AG08396 (cell line): ENCODE measurements at places on chromosomes 12 and 14.

GRCh38 chr12:132837693-132838409 is 9.2 kb upstream of the GOLGA3 start:
- DNase-seq: peak; percentile 45

DNA sequence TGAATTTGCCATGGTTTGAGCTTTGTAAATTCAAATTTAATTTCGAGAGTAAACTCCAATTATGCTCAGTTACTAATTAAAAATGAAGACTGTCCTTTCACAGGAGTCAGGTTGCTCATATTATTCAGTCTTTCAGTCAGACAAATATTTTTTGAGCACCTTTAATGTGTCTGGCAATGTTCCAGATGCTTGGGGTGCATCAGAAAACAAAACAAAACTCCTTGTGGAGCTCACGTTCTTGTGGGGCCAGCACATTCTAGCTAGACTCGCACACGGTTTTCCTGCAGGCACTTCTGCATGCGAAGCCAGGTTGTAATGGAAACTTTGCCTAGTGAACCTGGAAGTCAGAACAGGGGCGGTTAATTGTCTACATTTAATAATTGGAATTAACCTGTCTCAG is 64.0 kb upstream of the ATF1 start:
- no peak for DNase-seq

GRCh38 chr14:28012629-28013415 is 753.8 kb upstream of the FOXG1 start:
- DNase-seq: no peak

- DNase-seq: no peak
Observed at GRCh38 chr14:22884076-22884737, 1.2 kb downstream of the REM2 start.

DNA sequence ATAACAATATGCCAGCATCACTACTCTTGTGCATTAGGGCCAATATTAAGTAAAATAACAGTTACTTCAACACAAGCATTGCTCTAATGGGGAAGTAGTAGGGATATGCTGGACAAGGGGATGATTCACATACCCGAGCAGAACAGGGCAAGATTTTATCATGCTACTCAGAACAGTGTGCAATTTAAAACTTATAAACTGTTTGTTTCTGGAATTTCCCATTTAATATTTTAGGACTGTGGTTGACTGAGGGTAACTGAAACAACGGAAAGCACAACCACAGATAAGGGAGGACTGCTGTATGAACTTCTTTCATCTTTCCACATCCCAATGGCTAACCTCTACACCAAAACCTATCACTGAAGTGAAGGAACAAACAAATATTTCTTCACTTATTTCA is 36.8 kb downstream of the SARNP start:
- no peak for DNase-seq

GRCh38 chr12:59735231-59735630 is 139.4 kb downstream of the SLC16A7 start:
- DNase-seq: no peak

DNA sequence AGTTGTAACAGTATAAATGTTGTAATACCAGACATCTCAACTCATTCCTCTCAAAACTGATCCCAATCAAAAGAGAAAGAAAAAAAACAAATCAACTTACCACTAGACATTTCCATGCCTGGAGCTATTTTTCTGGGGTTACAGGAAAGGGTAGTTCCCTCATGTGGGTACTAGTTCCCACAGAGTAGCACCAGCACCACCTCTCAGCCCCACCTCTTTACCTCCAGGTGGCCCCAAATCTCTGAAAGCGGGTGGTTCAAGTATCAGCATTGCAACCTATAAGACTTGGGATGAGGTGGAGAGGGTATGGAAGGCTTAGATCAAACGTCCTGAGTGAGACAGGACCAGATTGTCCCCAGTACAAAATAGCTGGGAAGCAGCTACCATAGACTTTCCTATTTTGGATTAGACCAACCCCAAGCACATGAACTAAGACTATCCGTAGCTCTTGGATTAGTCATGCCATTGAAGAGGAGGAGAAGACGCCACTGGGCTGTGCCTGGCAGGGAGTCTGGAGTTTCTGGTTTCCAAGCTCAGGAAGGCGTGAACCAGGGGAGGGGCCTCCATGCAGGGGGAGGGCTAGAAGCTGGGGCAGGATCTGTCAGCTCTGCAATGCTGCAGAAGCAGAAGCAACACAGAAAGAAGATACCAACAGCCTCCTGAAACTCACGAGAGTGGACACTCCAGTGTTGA is at the start of gene SLC39A2:
Gene SLC39A2 (plus strand): TSS at position 620 of the 693 bp plus-strand sequence. CDS start 154 bp downstream, outside the sequence.
- DNase-seq: peak; percentile 68

GRCh38 chr14:63454863-63455622 is 88.1 kb downstream of the PPP2R5E start:
- no peak for DNase-seq

DNA sequence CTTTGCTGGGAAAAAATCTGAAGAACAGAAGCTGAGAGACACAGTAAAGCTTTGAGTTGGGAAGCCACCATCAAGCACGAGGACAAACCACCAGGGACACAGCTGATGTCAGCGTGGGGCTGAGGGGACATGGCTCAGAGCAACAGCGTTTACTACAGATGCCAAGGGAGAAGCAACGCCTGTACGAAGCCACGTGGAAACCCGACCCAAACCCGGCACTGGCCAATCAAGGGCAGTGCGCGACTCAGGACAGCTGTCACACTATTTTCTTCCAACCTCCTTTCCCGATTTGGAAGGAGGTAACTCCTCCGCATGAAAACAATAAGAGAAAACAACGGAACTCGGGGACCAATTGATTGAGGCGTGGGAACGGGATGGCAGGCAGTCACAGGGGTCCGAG is 20.2 kb upstream of the CHGA start:
- no peak for DNase-seq

- DNase-seq: no peak
Observed at GRCh38 chr12:132806857-132807256, 21.8 kb downstream of the GOLGA3 start.

DNA sequence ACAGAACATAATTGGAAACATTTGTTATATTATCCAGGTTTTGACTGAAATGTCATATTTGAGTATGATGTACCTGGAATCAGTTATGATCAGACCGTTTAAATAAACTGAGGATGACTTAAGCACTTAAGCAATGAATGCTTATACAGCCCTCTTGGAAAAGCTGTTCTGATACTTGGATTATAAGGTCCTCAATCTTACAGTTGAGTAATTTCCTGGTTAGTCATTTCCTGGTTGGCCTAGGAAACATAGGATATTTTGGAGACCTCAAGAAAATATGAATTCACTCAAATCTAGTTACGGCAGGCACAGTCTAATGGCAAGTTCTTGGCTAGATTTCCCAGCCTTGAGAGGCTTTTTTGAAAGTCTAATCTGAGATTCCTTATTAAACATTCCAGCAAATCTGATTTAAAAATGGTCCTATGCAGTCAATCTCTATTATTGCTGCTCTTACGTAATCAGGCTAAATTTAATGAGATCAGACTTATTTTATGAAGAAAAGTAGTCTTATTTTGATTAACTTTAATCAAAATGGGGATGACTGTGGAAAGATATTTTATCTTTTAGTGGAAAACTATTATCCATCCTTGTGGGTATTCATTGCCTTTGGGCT is 447.2 kb downstream of the SNAPC1 start:
- peak; percentile 23 for DNase-seq

DNA sequence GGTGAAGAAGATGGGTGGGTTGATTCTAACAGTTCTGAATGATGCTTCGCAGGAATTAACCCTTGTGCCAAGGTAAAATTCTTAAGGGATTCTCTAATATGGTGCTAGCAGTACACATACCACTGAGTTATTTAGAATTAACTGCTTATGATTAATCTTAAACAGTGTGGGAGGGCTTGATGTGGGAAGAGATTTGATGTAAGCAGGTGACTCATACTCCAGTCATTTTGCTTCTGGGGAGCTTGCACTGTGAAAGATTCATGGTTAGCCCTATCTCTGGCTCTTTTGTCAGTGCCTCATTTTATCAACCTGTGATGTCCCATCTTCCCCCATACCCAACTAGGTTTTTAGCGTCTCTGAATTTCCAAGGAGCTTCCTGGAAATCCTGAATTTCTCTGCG is 83.8 kb downstream of the NRXN3 start:
- peak; percentile 31 for DNase-seq

DNA sequence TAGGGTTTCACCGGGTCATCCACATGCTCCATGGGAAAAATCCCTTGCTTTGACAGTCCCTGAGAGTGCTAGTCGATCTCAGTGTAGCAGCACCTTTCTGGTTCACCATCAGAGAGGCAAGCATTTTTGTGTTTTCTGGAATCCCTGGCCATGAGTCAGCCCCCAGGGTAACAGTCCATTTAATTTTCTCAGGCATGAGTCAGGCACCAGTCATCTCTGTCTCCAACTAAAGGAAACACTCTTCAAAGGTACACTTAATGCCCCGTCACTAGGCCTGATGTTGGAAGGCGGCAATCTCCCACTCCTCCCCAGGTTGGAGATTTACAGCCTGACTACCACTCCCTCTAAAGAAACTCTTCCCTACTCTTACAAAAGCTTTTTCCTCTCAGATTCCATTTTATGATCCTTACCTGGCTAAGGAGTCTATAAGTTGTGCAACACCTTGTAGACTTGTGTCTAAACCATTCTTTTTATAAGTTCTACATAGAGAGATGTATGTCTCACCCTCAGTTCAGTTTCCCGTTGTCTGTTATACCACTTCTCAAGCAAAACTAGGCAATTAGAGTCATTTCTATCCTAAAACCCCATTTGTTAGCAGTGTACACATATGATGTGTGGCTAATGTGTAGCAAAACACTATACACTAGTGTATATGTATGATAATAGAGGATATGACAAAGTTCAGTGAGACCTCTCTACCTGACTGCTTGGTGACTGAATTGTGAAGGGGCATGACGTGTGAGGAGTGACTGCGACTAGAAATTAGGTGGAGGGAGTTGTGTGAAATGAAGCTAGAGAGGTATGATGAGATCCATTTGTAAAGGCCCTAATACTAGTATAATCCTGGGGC is 24.6 kb downstream of the TMEM19 start:
- peak; percentile 71 for DNase-seq

- DNase-seq: no peak
Observed at GRCh38 chr12:33290703-33291102, 148.9 kb downstream of the SYT10 start.

DNA sequence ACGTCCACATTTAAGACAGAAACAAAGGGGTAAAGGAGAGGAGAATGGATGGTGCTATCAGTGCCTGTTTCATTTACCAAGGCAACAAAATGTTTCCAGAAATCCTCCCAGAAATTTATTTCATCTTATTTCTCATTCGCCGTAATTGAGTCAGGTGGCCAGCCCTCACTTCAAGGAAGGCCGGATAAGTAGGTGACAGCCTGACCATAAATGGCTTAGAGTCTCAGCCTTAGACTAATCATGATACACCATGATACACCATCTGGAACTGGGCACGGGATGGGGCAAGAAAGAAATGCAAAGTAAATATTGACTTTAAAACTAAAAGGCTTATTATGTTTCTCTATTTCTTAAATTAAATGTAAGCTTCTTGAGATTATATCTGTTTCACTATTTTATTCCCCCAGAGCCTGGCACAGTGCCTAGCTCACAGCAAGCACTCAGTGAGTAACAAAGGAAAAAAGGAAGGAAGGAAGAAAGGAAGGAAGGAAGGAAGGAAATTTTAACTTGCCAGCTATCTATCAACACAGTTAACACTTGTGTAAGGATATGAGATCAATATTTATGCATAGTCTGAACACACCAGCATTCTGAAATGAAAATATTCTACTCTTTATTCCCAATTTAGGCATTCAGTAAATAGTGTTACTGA is 106.1 kb upstream of the FSCB start:
- DNase-seq: no peak

DNA sequence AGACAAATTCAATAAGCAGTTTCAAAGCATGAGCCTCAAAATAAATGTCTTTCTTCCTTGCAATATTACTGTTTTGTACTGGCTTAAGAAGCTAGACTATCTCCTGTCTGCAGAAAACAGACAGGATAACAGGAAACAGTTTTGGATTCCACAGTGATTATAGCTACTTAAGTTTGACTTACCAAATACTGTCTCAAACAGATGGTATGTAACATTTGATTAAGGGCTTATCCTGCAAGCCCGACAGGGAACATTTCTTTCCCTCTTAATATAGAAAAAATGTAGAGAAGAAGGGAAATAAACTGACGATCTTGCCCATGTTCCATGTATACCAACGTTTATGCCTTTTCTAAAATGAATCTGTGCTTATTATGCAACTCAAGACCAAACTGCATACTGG is 179.9 kb upstream of the EEA1 start:
- no peak for DNase-seq

GRCh38 chr12:8156845-8157244 is at the start of gene ZNF705A:
Gene ZNF705A, plus strand, starts transcription at chr12:8157015. Its CDS starts 15,611 bp downstream, at chr12:8172626.
- DNase-seq: no peak

- no peak for DNase-seq
Observed at GRCh38 chr12:120457133-120457532, 10.9 kb downstream of the GATC start.

- DNase-seq: no peak
Observed at GRCh38 chr14:99513183-99513694, 32.0 kb downstream of the CCNK start.

DNA sequence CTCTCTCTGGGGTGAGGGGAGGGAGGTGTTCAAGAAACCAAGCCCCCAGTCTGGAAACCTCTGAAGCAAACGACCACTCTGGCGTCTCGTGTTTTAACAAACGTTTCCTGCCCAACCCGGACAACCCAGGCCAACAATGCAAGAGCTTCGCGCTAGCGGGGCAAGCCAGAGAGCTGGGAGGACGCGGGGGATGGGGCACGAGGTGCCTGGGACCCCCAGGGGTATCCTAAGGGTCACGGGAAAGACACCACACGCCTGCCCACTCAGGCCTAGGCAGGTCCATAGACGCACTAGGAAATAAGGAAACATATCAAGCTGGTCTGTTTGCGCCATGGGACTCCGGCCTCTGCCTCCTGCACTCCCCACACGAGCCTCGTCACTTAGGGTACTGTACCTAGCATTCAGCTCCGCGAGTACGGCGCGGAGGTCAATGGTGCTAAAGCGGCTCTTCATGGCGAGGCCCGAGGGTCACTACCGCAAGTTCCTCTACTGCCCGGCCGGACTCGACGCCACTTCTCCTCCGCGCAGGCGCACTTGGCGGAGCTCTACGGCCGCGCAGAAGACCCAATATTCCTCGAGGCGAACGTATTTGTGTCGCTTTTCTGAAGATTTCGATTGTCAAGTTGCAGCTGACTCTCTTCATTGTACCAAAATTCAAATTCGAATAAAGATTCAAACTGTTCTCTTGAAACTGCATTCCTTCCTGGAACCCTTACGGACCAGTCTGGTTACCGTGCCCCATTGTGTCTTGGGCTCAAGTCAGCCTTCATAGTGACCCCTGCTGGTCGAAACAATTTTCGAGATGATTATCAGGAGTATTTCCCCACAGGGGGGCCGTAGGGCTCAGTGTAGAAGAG is at the start of gene NEMF:
Gene NEMF (minus strand): TSS at position 488 of the 857 bp plus-strand sequence. CDS start 35 bp downstream, at position 453.
- DNase-seq: peak; percentile 81

GRCh38 chr14:104868060-104868740 is 3.1 kb downstream of the CEP170B start:
- DNase-seq: no peak

GRCh38 chr14:72054911-72055310 is 122.7 kb downstream of the RGS6 start:
- DNase-seq: no peak
